Activated CD4-positive, alpha-beta T cell treated with anti-CD3 and anti-CD28 coated beads for 4 hours (primary cell): ENCODE measurements at places on chromosomes 3 and 15.

DNA sequence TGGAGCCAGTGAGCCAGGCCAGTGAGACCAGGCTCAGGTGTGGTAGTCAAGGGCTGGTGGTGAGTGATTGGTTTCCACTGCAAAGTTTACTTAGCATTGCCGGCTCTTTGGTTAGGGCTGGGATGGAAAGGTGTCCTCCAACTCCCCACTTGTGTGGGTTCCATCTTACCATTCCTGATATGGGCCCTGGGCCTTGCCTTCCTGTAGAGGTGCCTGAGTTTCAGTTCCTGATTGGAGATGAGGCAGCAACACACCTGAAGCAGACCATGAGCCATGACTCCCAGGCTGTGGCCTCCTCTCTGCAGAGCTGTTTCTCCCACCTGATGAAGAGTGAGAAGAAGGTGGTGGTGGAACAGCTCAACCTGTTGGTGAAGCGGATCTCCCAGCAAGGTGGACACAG, 3.1 kb downstream of the MPI start:
- no peak for DNase-seq

GRCh38 chr3:6449099-6449498, 411.8 kb upstream of the GRM7 start:
- no peak for DNase-seq

- no peak for DNase-seq
Measured at GRCh38 chr15:69648775-69649735, 196.4 kb downstream of the RPLP1 start.

DNA sequence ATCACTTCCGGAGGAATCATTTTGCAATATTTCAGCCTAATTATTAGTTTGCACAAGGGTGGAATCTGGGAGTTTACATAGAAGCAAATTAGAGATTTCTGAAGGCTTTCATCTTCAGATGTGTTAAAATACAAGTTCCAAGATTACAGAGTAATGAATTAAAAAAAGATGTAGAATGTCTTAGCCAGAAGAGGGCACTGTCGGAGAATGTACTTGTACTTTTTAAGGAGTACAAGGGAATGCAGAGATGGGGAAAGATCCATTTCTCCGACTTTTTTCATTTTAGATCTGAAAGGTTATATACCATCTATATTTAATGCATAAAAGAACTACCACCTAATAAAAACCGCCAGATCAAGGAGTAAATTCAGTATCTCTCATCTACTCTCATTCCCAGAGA, 43.1 kb upstream of the WDR5B start:
- DNase-seq = no peak

DNA sequence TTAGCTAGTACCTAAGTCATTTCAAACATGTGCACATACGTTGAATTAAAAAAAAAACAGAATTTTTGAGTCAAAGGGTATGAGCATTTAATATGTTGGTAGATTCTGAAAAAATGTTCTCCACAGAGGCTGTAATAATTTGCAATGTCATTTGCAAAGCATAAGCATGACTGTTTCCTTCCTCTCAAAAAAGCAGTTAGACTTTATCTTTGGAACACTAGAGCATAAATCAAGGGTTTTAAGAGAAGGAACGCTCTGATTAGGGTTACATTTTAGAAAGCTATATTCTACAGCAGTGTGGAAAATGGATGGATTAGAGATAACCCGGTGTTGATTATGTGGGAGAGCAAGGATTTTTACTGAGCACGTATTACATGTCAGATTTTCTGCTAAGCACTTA, 193.7 kb downstream of the WDR72 start:
- DNase-seq = no peak

- no peak for DNase-seq
Measured at GRCh38 chr15:60972301-60972700, 256.8 kb downstream of the RORA start.

- no peak for DNase-seq
Measured at GRCh38 chr3:24088782-24089181, 143.7 kb downstream of the NR1D2 start.

GRCh38 chr3:7576071-7576470, 715.2 kb downstream of the GRM7 start:
- DNase-seq = no peak

- no peak for DNase-seq
Measured at GRCh38 chr3:42264399-42265058, 1.5 kb downstream of the CCK start.

- DNase-seq = no peak
Measured at GRCh38 chr3:178147001-178147400, 389.2 kb upstream of the KCNMB2 start.

DNA sequence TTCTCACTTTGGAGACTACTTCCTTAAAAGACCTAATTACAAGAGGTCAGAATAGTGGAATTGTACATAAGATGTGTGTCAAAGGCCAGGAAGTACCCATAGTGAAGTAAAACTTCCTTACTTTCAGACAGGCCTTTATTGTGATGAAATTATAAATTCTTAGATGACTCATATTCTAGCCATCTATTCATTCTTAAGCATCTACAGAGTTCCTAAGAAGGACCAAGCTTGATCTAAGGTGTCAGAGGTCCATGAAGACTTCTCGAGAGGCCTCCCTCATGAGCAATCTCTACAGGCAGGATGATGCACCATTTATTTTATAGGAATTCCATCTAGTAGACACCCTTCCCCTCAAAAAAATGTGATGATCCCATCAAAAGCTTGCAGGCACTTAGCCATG, 493.3 kb downstream of the MAGI1 start:
- DNase-seq = no peak
